ENCODE measurements at places on chromosomes 2 and 18.

GRCh38 chr2:232892843-232893242 lies 22.8 kb downstream of the SNORC start:
- no peak for DNase-seq

DNA sequence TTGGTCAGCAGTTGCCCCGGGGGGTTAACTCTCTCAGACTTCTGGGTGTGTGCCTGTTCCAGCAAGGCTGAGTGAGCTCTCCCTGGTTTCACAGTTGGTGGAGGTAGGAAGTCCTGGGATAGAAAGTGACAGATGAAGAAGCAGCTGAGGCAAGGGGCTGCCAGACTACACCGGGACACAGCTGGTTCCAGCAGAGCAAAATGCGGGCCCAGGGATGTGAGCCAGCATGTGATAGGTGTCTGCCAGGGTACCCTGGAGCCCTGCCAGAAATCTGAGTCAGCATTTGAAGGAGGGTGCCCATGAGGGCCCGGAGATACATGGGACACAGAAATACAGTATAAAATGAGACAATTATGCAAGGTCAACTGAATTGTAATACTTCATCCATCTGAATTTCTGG lies 79.3 kb upstream of the LGALSL start:
- no peak for DNase-seq

GRCh38 chr18:50839341-50839740 lies 19.5 kb upstream of the MRO start:
- DNase-seq, result no peak

DNA sequence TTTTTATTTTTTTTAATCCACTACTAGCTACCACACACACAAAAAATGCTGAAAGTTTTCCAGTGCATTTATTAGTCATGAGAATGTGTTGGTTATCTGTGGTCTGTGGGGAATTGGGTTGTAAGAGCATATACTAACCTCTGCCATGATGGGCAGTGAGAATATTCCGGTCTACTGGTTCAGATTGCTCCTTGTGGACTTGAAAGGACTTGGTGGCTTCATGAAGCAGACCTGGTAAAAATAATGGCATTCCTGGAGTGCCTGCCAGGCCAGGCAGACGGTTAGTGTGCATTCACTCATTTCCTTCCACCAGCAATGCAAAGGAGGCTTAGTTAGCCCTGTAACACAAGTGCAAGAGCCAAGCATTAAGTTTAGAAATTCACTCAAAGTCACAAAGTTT lies 150.8 kb downstream of the THSD7B start:
- no peak for DNase-seq

DNA sequence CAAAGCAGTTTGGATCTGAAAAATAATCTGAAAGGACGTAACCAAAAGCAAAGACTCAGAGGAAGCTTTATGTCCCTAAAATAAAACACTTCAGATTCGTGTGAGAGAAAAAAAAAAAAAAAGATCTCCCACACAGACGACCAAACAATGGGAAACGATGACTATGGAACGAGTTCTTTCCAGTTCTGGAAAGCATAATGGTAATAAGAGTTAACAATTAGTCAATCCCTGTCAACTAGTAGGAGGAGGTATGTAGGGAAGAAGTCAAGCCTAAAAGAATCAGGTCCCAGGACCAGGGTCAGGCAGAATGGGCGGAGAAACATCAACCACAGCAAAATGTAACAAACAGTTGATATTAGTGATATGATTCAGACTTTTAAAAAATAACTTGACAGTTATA lies 170.3 kb upstream of the SETBP1 start:
- no peak for DNase-seq

DNA sequence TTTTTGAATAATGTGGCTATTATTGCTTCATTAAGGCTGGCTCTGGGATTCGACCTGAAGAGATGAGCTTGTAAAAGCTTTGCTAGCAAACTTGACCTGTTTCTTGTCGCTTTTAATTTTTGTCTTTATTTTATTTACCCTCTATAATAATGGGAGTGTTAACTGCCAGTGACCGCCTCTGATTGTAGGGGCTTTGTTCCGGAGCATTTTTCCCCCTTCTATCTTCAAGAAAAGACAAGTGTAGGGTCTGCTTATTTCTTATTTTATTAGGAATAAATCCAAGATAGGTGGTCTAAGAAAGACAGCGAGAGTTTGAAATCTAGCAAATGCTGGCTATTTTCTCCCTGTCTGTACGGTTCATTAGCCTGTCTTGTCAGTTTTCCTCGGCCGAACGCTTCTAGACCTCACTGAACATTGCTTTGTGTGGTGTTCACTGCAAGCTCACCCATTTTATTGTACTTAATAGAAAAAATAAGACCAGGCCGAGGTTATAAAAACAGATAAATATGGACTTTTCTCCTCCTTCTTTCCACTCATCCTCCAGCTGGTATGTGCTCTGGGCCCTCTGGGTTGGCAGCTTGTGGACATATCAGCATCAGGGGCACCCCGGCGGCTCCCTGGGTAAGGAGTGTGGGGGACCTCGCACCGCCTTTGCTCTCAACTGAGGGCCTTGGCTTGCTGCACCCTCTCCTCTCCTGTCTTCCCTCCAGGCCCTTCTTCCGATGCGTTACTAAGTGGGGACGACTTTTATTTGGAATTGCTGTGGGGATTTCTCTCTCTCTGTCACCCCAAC lies 8.5 kb downstream of the MEIS1 start:
- DNase-seq, result no peak

DNA sequence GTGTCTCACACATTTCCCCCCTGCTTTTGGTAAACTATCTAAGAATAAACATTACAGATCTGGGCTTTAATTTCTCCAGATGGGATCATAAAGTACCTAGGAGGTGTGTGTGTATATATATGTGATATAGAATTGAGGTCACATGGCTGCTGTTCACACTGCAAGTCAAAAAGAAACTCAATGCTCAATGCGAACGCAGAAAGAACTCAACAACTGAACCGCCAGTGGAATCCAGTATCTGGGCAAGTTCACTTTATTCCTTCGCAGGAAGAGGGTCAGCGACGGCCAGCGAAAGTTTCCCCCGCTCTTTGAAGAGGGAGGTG lies 17.7 kb downstream of the POU3F3 start:
- DNase-seq, result no peak

- DNase-seq, result no peak
These were observed 49.0 kb downstream of the SNED1 start for GRCh38 chr2:241047253-241048010.

GRCh38 chr2:191950132-191950874 lies 103.4 kb upstream of the CAVIN2 start:
- DNase-seq, result no peak

DNA sequence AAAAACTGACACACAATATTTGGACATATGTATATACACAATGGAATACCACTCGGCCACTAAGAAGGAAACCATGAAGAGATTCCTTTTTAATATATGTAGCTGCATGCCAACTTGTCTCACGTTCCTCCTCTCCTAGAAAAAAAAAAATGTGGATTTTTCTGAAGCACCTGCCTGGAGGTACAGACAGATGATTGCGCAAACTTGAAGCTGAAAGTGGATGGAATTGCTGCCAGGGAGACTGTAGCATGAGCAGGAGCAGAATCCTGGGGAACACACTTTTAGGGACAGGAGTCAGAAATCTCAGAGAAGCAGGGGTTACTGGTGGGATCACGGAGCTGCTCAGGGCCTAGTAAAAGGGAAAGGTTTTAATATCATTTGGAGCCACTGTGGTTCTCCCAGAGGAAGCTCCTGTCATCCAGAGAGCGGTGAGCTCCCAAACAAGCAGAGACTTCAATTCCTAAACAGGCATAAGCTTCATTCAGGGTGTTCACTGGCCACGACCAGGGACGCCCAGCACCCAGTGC lies 640 bp upstream of the SPR start:
- DNase-seq, result no peak

GRCh38 chr2:112713926-112714325 lies 6.9 kb upstream of the NT5DC4 start:
- no peak for DNase-seq

GRCh38 chr2:163528640-163529217 lies 207.1 kb downstream of the FIGN start:
- no peak for DNase-seq

DNA sequence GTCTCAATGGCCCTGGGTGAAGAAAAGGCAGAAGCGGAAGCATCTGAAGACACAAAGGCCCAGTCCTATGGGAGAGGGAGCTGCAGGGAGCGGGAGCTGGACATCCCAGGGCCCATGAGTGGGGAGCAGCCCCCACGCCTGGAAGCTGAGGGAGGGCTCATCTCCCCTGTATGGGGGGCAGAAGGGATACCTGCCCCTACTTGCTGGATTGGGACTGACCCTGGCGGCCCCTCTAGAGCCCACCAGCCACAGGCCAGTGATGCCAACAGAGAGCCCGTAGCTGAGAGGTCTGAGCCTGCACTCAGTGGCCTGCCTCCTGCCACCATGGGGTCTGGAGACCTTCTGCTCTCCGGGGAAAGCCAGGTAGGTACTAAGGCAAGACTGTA lies 13.2 kb downstream of the CEP68 start:
- no peak for DNase-seq

DNA sequence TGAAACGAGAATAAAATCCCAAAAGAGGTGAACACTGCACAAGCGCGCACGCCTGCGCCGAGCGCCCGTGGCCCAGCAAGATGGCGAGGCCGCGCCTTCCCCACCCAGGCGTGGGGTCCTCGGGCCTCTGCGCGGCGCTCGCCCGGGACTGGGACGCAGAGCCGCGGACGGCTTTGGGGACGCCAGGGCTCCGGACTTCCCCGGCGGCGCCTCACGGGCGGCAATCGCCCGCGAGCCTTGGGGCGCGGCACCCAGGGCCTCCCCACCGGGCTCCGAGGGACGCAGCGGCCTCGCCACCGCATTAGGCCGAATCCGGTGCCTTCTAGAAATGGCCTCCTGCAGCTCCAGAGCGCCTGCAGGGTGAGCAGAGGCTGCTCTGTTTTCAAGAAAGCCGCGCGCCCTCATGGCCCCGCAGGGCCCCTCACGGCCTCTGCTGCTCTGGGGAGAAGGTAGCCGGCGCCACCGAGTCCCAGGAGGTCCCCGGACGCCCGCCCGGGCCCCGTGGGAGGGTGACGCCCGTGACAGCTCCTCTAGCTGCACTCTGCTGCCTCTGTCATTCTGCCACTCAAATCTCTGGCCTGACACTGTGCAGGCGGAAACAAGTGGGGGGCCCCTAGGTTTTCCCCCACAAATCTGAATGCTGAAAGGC lies 35.9 kb upstream of the POMC start:
- no peak for DNase-seq

DNA sequence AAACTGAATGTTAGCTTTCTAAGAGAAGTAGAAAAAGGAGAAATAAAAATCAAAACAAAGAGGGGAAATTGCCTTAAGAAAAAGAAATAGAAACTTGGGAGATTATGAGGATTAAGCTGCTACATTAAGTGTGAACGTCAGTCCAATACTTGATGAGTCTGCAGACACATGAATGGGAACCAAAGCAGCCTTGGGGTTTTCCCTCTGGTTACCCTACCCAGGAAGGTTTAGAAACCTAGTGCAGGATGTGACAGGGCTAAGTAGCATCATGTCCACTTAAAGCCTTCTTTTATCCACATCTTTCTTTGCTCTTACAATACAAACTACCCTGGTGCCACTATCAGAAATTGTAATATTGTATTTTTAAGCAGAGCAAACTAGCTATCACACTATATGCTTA lies 22.3 kb downstream of the SLC35F5 start:
- no peak for DNase-seq

DNA sequence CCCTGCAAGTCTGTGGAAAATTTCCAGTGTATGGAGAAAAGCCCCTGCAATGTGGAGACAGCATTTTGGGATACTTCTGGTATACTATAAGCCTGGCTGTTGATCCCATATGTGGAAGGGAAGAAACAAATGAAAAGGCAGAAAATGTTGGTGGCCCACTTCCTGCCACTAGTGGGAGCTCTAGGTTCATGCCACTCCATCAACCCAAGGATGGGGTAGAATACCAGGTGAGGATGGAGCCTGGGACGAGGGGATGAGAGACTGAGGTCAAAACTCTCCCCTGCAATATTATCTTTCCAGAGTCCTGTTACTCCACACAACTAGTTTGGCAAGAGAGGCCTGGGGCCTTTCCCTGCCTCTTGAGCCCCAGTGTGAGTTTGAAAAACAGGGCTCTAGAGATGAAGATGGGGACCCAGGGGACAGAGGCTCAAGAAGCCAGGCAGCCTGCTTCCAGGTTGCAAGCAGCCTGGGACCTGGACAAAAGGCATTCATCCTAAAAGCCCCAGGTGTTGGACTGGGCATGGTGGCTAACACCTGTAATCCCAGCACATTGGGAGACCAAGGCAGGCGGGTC lies 31.9 kb downstream of the BMP10 start:
- no peak for DNase-seq

DNA sequence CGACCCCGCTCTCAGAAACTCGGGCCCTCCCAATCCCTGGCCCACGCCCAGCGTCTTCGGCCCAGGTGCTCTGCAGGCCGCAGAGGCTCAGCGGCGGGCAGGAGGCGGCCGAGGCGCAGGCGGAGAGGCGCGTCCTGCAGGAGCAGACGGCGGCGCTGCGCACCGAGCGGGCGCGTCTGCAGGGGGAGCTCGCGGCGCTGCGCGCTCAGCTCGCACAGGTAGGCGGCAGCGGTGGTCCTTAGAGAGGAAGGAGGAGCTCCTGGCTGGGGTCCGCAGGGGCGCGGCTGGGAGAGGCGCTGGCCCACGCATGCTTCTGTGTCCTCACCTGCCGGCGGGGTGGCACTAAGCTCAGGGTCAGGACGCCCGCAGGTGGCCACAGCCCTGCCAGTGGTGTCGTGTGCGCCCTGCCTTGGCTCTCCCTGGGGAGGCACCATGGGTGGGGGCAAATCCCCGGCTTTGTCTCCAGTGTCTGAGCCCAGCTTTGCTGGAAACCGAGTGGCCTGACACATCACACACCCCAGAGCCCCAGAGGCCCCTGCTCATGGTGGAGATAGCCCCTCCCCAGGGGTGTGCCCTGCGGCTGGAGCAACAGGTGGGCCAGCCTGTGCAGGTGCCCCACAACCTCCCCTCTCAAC lies 14.9 kb upstream of the SNED1 start:
- DNase-seq, result no peak

DNA sequence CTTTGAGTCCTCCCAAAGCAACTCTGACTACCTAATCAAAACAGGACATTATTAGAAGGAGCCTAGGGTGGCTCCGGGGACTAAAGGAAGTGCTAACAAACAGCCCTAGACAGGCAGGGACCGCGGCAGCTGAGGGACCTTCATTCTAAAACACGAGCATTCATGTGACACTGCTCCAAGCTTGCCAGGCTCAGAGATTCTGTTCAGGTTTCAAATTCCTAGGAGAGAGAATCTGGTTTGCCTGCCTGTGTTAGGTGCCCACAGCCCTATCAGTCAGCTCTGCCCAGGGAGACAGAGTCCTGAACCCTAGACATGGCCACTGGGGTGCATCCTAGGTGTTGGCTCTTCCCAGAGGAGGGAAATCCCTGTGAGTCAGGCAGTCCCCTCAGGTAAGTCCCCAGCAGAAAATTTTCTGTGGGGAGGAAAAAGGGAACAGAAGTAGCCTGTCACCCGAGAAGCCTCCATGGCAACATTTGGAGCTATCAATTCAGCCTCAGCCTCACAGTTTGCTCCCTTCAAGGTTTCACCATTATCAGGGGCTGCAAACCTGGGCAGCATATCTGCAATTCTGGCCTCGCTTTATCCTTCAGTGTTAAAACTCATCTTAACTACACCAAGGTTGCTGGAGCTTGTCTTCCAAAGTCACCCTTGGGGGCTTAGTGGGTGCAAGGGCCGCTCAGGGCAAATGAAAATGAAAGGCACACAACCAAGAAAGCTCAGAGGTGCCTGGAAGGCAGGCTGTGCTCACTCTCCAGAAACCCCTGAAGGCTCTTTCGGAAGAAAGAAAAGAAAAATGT lies 28.6 kb downstream of the PCBP1 start:
- no peak for DNase-seq
